ENCODE measurements at places on chromosomes 13 and 19. TPM values are rescaled to one million over a fixed set of nuclear protein-coding genes. Genes with fewer than 3 reads are reported as not detected.

Gene ATP1A3
- total RNA-seq: 149 TPM

Gene BRCA2
- total RNA-seq: 1.6 TPM

Gene OR10H1
- not detected for total RNA-seq

Gene KCNK6
- 0.41 TPM for total RNA-seq

Gene SH2D3A
- 0.82 TPM for total RNA-seq

Gene B3GNT8
- 2.0 TPM for total RNA-seq

Gene KRTDAP
- total RNA-seq: not detected

- no peak for DNase-seq
Observed at GRCh38 chr13:102191951-102192502, 209.8 kb downstream of the FGF14 start.

GRCh38 chr13:33213024-33213768, 72.4 kb downstream of the STARD13 start:
- no peak for DNase-seq

DNA sequence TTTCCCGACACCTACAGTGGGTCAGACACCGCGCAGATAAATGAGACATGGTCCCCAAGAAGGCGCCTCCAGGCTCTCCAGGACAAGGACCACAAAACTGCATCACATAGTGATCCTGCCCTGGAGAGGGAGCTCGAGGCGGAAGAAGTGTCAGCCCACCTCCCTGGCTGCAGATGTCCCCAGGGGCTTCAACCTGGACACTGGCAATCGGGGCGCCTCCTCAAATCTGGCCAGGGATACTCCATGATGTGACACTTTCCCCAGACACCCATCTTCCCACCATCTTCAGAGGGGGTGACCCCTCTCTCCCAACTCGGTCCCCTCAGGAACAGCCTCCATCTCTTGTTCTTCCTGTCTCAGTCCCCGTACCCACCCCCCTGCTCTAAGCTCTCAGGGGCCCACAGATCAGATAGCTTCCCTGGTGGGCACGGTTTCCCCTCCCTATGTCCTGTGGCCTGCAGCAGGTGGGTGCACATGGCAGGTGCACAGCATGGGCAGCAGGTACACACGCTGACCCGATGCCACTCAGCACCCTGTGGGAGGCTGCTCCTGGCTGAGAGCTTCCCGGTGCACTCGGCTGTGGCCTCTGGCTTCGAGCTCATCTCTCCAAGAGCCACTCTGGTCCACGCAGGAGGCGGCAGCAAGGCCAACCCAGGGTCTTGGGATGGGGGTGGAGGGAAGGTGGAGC, 61.2 kb downstream of the PEPD start:
- no peak for DNase-seq

DNA sequence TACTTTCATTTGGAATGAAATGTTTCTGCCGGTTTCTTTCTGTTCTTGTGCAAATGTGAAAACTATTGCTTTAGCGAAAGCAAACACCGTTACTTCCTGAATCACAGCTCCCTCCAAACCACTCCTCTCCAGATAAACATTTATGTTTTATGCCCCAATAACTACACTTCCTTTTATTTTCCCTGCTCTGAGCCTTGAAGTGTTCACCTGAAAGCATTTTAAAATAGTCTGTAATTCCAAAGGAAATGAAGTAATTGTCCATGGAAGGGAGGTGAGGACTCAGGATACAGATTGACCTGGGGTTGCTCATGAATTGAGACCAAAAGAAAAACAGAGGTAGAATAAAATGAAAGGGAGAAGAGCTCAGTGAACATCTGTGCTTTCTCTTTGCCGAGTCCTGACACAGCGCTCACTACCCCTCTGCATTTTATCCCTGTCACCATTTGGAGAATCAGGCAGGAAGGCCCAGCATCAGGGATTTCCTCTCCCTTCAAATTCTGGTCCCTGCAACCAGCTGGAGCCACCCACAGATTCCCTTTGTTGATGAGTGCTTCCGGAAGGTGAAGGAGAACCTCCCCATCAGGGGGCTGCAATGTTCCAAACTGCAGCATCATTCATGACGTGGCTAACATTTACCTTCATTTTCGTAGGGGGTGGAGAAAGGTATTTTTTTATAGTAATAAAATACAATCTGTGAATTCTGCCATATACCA, 171.9 kb downstream of the ITGBL1 start:
- DNase-seq: no peak

DNA sequence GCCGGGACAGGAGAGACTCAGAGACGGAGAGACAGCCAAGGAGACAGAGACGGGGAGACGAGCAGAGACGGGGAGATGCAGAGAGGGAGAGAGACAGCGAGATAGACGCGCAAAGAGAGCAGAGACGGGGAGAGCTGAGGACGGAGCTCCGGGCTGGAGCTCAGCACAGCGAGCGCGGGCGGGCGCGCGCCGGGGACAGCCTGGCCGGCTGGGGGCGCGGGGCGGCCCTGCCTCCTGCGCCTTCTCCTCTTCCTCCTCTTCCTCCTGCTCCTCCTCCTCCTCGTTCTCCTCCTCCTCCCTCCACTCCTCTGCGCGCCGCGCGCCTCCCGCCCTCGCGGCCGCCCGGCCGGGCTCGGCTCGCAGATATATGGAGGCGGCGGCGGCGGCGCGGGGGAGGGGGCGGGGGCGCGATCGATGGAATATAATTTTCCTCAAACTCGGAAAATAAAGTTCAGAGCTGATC, at the start of gene ERFL:
TSS of gene ERFL (minus strand) at position 229 of the 463 bp plus-strand sequence. CDS start 15,530 bp downstream, outside the sequence.
- DNase-seq: no peak

DNA sequence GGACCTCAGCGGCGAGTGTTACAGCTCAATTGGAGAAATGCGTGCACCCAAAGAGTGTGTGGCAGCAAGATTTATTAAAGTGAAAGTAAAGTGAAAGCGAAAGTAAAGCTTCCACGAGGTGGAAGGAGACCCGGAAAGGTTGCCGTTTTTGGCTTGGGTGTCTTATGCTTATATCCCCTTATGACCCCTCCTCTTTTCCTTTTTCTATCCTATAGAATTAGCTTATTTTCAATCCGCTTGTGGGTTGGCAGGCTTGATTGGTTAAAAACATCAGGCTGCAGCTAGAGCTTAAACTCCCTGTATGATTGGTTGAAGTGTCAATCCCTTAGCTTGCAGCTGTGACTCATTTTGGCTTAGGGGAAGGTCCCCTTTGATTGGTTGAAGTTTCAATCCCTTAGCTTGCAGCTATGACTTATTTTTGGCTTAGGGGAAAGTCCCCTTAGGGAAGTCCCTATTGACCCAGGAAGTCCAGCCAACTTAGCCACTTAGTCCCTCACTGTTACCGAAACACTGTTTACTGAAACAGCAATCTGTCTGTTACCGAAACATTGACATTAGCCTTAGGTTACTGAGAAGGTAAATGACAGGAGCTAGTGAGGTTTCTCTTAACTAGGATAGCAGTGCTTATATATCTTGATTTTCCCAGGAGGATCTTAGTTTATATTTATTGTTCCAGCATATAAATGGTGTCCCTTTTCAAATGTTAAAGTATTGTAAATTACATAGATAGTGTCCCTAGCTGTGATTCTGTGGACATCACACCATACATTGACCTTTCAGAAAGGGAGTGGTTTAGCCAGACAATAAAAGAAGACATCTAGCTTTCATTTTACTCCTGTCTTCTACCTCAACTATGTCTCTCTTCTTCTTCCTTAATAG, 575.8 kb downstream of the DACH1 start:
- DNase-seq: no peak

GRCh38 chr13:31444266-31444856, 244.6 kb downstream of the B3GLCT start:
- no peak for DNase-seq

- no peak for DNase-seq
Observed at GRCh38 chr19:52938761-52939160, 15.5 kb upstream of the ZNF888 start.
